ENCODE measurements at places on chromosomes 12 and 14.

DNA sequence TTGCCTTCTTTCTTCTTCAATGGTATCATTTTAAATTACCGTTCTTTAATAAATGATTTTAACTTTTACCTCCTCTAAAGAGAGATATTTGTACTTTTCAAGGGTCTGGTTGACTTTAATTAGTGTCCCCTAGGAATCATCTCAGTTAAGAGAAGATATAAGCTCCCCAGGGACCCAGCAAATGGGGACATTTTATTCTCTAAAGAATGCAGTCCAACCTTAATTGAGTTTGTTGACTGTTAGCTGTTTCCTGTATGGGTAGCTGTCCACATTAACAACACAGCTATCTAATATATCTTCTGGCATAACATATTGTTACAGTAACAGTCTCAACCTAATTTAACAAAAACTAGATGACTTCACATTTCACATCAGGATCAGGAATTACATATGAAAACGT lies 241.6 kb upstream of the NPAS3 start:
- no peak for DNase-seq

DNA sequence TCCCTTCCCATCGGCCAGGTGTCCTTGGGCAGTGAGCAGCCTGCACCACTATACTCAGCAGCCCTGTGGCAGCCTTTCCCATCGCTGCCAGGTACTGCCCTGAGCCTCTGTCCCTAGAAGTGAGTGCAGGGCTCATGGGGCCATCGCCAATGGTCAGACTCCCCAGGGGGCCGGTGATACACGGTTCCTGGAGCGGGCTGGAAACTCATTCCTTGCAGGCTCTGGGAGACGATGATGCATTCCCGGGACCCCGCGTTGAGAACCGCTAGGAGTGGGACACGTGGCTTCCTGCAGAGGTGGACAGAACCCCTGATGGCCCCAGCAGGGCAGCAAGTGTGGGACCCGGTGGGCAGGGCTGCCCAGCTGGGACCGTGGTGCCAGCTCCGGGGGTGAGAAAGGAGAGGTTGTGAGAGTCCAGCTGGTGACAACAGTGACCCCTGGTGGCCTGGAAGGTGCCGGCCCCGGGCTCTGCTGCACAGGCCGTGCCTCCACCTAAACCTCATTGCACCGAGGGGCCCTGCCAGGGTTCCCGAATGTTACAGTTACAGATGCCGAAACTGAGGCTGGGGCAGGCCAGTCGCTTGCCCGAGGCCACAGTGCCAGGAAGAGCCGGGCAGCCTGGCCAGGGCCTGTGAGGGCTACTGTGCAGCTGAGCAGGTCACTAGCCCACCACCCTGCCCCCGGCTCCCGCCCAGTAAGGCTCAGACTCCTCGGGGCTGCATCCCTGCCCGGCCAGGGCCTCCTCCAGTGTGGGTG lies 33.8 kb downstream of the FBRSL1 start:
- DNase-seq: no peak

- no peak for DNase-seq
Observed at GRCh38 chr14:74190927-74191575, 48.2 kb upstream of the VSX2 start.

DNA sequence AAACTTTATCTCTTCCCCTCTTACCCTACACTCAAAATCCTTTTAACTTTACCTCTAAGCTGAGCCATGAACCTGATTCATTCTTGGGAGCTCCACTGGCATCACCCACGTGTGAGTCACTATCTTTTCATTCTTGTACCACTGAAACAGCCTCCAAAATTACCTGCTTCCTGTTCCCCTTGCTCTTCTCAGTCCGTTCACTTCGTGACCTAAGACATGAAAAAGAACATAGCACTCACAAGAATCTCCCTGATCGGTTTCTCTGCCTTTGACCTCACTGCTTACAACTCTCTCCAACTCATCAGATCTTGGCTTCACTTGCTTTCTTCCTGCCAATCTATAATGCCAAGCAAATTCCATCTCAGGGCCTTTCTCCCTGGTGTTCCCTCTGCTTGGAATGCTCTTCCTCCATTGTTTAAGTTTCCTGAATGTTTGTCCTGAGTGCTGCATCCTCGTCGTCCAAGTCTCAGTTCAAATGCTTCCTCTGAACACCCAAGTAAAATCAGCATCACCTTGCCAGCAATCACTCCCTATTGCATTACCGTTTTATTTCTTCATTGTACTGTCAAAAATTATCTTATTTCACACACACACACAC lies 9.2 kb downstream of the GLIPR1 start:
- no peak for DNase-seq

DNA sequence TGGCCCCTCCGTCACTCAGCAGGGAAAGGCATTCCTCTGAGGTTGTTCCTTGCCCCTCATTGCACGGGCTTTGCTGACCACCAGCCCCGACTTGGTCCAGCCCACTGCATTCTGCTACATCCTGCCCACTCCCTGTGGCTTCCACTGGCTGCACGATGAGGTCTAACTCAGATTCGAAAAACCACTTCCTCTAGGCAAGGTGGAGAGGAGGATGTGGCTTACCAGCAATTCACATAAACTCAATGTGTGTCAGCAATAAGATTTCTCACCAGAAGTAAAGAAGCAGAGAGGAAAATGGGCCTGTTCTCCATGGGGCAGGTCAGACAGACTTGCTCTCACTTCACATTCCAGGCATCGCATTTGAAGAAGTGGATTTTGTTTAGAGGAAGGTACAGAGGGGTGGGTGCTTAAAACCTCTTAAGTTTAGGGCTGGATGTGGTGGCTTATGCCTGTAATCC lies 14.7 kb downstream of the GPR68 start:
- DNase-seq: no peak

DNA sequence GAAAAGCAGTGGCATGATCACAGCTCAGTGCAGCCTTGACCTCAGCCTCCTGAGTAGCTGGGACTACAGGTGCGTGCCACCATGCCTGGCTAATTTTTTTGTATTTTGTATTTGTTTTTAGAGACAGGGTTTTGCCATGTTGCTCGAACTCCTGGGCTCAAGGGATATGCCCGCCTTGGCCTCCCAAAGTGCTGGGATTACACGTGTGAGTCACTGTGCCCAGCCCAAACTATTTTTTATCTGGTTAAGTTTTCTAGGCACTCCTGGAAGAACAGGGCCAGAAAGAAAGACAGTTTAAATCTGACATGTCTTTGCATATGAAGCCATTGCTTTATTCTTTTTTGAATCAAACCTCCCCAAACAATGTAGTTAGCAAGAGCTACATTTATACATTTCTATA lies 27.5 kb upstream of the PTGR2 start:
- no peak for DNase-seq

- no peak for DNase-seq
Observed at GRCh38 chr12:3454780-3455179, 36.2 kb upstream of the PRMT8 start.

DNA sequence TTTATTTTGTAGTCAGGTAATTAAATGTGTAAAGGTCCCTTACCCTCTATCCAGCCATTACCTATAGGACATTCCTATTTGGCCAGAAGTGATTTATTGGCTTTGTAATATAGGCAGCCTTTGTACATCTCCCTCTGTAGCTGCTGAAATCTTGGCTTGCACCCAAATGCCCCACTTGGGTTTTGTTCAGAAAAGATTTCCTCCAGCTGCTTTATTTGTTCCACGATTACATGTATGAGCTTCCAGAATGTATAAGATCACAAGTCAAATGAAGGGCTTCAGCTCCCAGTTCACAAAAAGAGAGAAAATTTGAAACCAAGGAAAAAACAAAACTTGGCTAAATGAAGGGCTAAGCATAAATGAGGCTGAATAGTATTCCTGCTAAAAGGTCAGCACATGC lies 103.4 kb downstream of the EFCAB11 start:
- peak; percentile 81 for DNase-seq

- peak; percentile 50 for DNase-seq
Observed at GRCh38 chr14:55705651-55706364, 125.8 kb downstream of the KTN1 start.

GRCh38 chr12:44874981-44875416 lies 1.1 kb downstream of the NELL2 start:
- DNase-seq: no peak

DNA sequence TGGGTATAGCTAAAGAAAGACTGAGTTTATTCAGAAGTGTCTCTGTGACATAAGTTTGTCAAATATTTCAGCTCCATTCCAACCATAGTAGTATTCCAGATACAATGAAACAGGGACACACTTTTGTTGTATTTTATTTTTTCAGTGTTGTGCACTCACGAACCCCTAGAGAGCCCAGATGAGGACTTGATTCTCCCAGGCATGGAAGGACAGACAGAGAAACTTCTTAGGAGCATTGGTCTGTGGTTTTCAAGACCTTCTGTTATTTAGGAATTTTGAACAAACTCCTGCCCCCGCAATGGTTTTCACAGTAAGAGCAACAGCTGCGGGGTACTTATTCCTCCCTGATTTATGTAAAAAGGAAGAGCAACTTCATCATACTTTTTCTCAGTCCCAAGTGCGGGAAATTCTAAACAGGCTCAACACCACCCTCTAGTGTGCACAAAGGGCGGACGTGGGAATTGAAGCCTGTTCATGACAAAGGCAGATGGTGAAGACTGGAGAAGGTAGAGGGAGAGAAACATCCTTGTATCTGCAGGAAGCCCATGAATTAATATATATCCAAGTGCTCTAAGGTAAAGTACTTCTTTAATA lies 147.6 kb downstream of the PAH start:
- DNase-seq: no peak

GRCh38 chr14:61591862-61592261 lies 103.5 kb upstream of the HIF1A start:
- no peak for DNase-seq

DNA sequence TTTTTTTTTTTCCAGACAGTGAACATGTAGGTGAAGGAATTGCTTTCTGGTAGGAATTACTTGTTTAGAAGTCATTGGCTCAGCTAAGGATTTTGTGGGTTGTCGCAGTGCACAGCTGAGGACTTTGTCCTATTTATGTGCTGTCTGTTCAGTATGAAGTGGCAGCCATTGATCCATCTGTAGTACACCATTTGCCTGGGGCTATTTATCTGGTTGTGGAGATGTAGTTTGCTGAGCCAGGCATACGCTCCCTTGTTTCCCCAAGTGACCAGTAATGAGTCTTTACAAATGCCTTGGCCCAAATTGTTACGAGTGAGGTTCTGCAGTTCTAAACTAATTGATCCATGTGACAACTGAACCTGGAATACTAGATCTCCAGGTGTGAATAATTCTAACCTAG lies 140.1 kb downstream of the NRXN3 start:
- DNase-seq: no peak

DNA sequence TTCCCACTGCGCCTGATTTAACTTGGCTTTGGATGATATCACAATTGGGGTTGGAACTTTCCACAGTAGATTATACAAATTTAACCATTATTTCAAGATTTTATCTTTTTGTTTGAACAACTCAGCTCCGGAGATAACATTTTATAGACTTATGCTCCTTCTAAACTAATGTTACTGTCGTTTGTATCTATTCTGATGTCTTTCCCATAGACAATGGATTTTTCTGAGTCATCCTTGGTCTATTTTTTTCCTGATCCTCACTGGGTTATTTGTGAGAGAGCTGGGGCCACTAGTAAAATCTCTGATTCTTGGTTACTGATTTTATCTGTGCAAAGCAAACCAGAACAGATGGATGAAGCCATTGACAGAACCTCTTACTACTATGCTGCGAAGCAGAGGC lies 175.1 kb downstream of the SLC38A4 start:
- no peak for DNase-seq

GRCh38 chr14:23773981-23774380 lies 137.8 kb downstream of the DHRS2 start:
- DNase-seq: no peak

- DNase-seq: no peak
Observed at GRCh38 chr12:7749442-7749841, 2.3 kb upstream of the CLEC4C start.

DNA sequence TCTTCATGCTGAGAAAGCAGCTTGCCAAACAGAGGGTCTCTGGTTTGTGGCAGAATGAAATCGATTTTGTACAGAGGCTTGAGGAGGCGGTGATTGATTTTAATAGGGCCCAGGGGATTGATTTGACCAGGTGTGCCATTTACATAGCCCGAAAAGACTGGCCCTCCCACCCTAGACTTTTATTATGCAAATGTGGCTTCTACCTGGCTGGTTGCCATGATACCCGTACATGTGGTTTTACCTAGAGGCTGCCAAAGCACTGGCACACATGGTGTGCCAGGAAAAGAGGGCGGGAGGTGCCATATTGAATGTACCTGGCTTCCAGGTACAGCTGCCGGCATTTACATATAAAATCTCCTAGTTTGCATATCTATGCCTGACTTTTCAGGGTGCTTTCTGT lies 18.0 kb upstream of the GUCY2C start:
- peak; percentile 54 for DNase-seq

GRCh38 chr14:85479771-85480170 lies 50.2 kb upstream of the FLRT2 start:
- no peak for DNase-seq

DNA sequence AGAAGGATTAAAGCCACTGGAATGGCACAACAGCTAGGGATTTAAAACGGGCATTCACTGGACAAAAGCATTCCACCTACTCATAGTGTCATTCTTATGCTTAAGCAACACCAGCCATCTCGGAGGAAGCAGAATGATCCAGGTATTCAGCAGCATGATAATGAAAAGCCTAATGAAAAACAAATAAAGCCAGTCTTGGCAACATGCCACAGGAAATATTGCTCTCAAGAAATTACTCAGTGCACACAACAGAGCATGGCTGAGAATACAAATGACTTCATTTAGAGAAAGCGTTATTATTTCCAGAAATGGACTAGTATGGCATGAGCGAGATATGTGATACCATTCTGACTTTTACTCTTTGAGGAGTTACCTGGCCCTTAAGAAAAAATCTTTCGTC lies 442.2 kb downstream of the APAF1 start:
- peak; percentile 22 for DNase-seq

DNA sequence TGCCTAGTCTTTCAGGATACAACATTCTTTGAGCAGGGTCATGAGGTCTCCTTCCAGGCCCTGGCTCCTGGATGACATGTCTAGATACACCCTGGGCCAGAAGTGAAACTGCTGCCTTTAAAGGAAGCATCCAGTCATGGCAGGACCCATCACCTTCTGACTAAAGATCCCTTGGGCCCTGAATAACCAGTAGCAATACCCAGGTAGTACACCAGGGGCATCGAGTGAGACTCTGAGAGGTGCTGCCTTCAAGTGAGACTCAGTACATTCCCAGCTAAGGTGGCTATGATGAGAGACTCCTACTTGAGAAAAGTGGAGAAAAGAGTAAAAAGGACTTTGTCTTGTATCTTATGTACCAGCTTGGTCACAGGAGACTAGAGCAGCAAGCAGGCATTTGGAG lies 23.5 kb downstream of the OR6C68 start:
- no peak for DNase-seq

Measured in NCI-H2081 treated with DMSO at 0.1 percent for 48 hours (cell line).